ENCODE measurements at places on chromosomes 2 and 18. TPM values are rescaled to one million over a fixed set of nuclear protein-coding genes. Genes with fewer than 3 reads are reported as not detected.

Gene NTSR2
- not detected for total RNA-seq

Gene GRB14
- 7.5 TPM for total RNA-seq

Gene ABCB11
- total RNA-seq: not detected

Gene CERKL
- total RNA-seq: not detected

Gene LANCL1
- 40.0 TPM for total RNA-seq

Gene SERPINB2
- total RNA-seq: not detected

Gene INHA
- total RNA-seq: under 0.01 TPM

Gene ABCG5
- total RNA-seq: not detected

Gene TTN
- 0.12 TPM for total RNA-seq

Gene PLEKHH2
- total RNA-seq: 0.60 TPM

Gene PDE11A
- not detected for total RNA-seq

Gene ZNF396
- 1.6 TPM for total RNA-seq

Gene TACR1
- 0.08 TPM for total RNA-seq

Gene KCNIP3
- total RNA-seq: 2.9 TPM

Gene ATOH8
- total RNA-seq: 59.5 TPM

Gene SERPINB12
- not detected for total RNA-seq

Gene STON1
- 9.5 TPM for total RNA-seq

Gene NAT8
- total RNA-seq: not detected

Gene CHRNA1
- total RNA-seq: not detected

Gene LCT
- total RNA-seq: under 0.01 TPM

Gene NEURL3
- 0.08 TPM for total RNA-seq

Gene AAMP
- 137 TPM for total RNA-seq

Gene C2orf80
- total RNA-seq: not detected

Gene TAF4B
- total RNA-seq: 1.7 TPM

Gene CCL20
- not detected for total RNA-seq

Gene VIL1
- total RNA-seq: not detected

Gene ARHGEF33
- total RNA-seq: 0.15 TPM

All from smooth muscle cell of the coronary artery (primary cell).